ENCODE measurements at places on chromosomes 5 and 9. TPM values are rescaled to one million over a fixed set of nuclear protein-coding genes. Genes with fewer than 3 reads are reported as not detected.

GRCh38 chr5:37738057-37738691, 101.7 kb downstream of the GDNF start:
- DNase-seq = no peak

SPINK6 gene
- not detected for total RNA-seq

INSL4 gene
- not detected for total RNA-seq

ENTPD2 gene
- total RNA-seq = 0.85 TPM

IRGM gene
- total RNA-seq = not detected

- no peak for DNase-seq
Observed at GRCh38 chr9:12133416-12133815, 559.8 kb upstream of the TYRP1 start.
